Right cardiac atrium (tissue), 5 donors: ENCODE measurements at places on chromosomes 16 and 17.

DNA sequence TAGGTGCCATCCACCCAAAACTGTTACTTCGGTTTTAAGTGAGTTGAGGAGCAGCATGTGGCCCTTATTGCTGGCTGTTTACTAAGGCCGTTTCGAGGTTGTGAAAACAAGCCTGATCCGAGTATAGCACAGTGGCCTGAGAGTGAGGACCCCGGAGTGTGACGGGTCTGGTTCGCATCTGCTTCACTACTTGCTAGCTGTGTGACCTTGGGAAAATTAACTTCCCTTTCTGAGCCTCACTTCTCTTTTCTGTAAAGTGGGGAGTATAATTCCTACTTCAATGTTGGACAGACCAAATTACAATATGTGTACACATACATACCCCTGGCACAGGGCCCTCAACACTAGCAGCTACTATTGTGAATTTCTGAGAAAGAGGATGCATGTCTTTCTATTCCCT, 11.7 kb upstream of the HEATR6 start:
- DNase-seq: no peak

DNA sequence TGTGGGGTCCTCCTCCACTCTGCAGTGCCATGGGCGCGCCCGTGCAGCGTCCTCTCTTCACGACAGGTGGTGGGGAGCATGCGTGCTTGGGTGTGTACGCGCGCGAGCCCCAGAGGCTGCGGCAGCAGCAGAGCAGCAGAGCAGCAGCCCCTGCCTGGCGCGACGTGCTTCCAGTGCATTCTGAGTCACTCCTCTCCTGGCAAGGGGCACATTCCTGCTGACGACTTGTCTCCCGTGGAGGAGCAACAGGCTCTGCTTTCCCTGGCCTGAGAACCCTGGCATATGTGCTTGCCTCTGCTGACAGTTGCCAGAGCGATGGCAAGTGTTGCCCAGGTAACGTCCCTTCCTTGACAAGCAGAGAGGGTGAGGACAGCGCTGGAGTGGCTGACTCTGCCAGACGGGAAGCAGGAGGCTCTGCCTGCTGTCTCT, 133.8 kb upstream of the PLCG2 start:
- DNase-seq: peak; percentile 75

DNA sequence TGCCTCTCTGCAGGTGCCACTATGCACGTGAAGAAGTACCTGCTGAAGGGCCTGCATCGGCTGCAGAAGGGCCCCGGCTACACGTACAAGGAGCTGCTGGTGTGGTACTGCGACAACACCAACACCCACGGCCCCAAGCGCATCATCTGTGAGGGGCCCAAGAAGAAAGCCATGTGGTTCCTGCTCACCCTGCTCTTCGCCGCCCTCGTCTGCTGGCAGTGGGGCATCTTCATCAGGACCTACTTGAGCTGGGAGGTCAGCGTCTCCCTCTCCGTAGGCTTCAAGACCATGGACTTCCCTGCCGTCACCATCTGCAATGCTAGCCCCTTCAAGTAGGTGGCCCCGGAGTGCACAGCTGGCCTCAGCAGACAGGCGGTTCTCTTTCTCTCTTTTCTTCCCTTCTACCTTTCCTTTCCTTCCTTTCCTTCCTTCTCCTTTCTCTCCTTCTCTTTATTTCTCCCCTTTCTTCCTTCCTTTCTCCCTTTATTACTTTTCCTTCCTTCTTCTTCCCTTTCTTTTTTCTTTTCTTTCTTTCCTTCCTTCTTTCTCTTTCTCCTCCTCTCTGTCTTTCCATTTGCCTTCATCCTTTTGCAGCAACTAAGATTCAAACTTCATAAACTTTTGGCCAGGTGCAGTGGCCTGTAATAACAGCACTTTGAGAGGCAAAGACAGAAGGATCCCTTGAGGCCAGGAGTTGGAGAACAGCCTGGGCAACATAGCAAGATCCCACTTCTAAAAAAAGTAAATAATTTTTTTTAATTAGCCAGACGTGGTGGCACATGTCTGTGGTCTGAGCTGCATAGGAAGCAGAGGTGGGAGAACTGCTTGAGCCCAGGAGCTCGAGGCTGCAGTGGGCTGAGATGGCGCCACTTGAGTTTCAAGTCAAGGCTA, 46.7 kb downstream of the SCNN1B start:
- no peak for DNase-seq

DNA sequence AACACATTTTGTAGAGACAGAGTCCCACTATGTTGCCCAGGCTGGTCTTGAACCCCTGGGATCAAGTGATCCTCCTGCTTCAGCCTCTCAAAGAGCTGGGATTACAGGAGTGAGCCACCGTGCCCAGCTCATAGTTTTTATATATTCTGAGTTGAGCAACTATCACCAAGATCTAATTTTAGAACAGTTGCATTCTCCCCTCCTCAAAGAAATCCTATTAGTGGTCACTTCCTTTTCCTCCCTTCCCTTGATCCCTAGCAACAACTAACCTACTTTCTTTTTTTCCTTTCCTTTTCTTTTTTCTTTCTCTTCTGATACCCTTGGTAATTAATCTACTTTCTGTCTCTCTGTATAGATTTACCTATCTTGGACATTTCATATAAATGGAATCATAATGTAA, 61.5 kb upstream of the B4GALNT2 start:
- DNase-seq: no peak

- DNase-seq: no peak
Observed at GRCh38 chr17:34720760-34721159, 141.4 kb downstream of the TMEM132E start.

DNA sequence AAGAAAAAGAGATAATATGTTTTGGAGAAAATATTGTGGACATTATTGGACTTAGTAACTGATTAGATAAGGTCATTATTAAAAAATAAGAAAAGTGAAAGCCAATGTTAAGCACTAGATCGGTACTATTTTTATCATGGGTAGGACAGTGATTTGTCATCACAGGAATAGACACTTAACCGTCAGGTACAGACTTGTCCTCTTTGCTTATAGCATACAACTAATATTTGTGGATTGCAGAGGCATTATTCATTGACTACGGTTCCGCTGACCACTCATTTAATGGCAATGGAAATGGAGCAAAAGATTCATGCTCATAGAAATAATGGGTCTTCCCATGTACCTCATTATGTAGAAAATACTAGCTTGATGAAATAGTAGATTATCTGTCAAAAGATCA, 596.3 kb upstream of the CA10 start:
- no peak for DNase-seq

DNA sequence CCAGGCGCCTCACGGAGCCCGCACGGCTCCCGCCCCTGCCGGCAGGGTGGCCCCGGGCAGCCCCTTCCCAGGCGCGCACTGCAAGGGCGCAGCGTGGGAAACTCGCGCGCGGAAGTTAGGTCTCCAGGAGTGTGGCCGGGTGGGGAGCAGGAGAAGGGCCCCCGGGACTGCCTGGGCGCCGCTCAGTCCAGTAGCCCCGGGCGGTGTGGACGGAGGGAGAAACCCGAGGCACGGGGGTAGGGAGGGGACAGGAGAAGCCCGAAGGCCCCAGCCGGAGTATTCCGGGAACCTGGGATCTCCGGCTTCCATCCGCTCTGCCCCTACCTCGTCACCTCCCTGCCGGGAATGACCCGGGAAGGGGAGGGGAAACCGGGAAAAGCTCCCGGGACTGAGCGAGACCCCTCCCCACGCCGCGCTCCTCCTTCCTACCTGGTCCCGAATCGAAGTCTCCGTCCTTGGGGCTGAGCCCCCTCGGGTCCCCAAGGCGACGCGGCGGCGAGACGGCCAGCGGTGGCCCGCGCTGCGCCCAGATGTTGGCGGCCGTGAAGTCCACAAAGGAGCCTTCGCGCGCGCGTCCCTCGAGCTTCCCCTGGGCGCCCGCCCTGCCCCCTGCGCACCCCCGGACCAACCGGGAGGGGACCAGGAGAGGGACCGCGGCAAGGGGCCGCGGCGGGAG, 418 bp downstream of the SOCS3 start:
- DNase-seq: peak; percentile 67

DNA sequence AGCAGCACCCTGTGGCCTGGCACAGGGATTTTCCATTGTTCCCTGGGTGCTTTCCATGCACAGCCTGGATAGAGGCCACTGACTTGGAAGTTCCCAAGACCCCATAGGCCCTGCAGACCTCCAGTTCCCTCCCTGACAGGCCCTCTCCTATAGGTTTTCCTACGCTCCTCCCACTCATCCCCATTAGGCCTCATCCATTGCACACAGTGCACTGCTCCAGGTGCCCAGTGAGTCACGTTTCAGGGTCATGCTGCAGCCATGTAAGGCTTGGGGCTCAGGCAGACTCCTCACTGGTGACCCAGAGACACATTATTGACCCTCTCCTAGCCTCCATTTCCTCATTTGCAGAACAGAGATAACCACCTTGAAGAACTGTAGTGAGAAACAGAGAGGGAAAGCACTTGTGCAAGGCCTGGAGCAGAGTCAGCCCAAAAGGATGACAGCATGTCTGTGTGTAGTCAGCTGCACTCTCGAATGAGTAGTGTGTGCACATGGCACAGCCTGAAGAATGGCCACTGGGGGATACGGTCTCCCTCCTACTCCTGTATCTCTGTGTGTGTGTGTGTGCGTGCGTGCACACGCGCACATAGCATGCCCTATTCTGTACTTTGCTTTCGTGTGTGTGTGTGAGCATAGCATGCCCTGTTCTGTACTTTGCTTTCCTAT, 26.8 kb downstream of the DRC3 start:
- no peak for DNase-seq

DNA sequence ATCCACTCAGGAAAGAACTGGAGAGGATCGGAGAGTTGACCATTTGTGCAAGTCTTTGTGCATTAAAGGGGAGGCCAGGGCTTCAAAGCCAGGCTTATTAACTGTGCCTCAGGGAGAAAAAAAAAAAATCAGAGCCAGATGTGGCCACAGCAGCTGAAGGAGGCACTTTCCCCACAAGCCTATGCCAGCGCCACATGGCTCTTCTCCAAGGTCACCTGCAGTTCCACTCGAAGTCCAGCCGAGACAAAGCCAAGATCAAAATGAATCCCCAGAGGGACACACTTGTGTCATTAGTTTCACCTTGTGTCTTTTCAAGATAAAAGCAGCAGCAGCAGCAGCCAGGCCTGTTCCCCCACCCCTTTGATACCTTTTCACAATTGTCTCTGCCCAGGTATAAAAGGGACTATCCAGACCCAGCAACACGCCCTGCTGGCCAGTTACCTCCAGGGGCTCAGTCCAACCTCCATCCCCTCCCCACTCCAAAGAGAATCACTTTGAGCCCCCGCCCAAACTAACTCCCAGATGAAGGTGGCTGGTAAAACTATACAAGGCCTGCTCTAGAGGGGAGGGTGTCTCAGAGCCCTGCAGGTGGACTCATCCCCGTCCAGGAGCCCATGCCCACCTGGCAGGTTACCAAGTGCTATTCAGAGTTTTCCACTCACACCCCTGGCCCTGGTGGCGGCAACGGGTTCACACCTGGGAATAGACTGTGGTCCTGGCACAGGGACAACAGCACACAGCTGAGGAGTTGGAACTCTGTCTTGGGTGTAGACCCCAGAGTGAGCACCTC, 29.2 kb downstream of the AXIN2 start:
- DNase-seq: peak; percentile 75

DNA sequence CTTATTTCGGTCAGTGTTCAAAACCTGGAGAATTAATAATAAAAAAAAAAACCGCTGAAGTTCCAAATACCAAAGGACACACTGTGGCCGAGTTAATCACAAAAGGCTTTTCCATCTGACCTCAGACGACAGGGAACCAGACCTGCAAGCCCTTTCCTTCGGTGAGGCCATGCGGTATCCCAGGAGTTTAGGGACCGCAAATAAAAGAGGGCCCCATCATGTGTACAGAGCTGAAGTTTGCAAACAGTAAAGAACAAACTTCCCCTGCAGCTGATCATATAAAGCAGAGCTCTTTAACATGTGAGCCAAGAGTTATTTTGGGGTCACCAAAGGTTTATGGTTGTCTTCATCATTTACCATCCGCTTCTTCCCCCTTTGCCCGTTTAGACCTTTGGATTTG, 33.0 kb upstream of the FOXJ1 start:
- DNase-seq: no peak

- DNase-seq: peak; percentile 85
Observed at GRCh38 chr17:31558748-31559583, 167.5 kb downstream of the RAB11FIP4 start.

GRCh38 chr17:12320286-12320685, 299.6 kb downstream of the MAP2K4 start:
- DNase-seq: no peak

GRCh38 chr16:2236337-2237101, at the start of gene DNASE1L2:
Gene DNASE1L2, plus strand, starts transcription at chr16:2236444. Its CDS starts 373 bp downstream, at chr16:2236817.
- DNase-seq: peak; percentile 79

DNA sequence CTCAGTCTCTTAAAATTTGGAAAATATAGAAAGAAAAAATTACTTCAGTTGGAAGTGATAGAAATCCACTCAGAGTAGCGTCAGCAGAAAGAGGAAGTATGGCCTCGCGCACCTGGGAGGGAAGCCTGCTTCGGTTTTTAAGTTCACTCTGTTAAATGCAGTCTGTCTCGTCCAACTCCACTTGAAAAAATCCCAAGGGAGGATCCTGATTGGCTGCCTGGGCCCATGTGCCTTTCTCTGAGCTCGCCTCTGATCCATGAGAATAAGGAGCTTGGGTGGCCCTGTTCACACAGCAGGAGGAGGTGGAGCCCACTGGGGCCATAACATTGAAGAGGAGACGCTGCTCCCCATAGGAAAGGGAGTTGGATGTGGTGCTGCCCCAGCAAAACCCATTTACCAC, 40.7 kb downstream of the DNAJA2 start:
- DNase-seq: no peak

GRCh38 chr16:82917886-82918595, 291.3 kb downstream of the CDH13 start:
- DNase-seq: no peak

- DNase-seq: no peak
Observed at GRCh38 chr17:33267271-33267790, 25.8 kb downstream of the ASIC2 start.

- DNase-seq: no peak
Observed at GRCh38 chr16:10787304-10787703, 31.3 kb downstream of the TVP23A start.

- peak; percentile 83 for DNase-seq
Observed at GRCh38 chr17:12983991-12984884, 33.6 kb downstream of the ELAC2 start.

DNA sequence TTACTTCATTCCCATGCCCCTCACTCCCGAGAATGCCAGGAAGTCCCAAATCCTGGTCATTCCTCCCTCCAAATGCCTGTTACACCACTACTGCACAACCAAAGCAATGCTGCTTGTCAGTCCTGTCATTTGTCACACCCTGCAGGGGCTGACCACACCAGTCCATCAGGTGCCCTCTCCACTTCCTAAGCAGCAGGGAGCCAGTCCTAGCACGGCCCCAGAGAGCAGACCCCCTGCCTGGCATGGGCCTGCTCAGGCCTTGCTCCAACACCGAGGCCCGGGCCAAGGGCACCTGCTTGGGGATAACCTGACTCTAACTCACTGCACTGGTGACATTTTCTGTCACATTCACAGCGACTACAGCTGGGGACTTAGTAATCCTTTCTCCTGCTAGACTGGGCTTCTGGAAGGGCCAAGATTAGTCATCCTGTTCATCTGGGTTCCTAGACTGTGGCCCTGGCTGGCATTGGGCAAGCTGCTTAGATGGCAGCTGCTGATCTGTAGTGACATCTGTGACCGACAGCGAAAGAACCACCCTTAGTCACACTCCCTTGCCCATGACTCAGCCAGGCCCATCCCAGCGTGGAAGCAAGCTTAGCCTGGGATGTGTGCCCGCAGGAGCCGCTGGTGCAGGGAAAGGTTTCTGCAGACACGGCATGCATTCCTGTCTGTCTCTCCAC, 5.4 kb downstream of the ALYREF start:
- DNase-seq: no peak

GRCh38 chr16:30084816-30085159, 6.9 kb downstream of the TBX6 start:
- DNase-seq: peak; percentile 91

GRCh38 chr16:75382611-75383010, 50.7 kb downstream of the CFDP1 start:
- DNase-seq: no peak

- no peak for DNase-seq
Observed at GRCh38 chr16:57169327-57169726, 16.5 kb downstream of the PSME3IP1 start.
